ENCODE measurements at places on chromosomes 16 and 17.

DNA sequence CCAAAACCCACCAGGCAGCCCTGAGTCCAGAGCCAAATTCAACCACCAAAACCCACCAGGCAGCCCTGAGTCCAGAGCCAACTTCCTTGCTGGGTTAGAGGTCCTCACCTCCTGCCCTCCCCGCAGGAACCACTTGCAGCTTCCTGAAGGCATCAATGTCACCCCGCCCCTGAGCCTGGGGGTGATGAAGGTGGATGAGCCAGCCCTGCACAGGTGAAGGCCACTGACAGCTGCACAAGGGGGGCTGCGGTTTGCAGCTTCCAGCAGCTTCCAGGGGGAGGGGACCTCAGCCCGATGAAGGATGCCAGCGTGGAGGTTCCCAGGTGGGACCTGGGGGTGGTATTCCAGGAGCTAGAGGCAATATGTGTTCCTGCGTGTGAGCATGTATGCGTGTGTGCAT, 7.6 kb upstream of the CSNK1D start:
- no peak for DNase-seq

- DNase-seq, result no peak
Measured at GRCh38 chr16:70160388-70160787, 13.2 kb upstream of the CLEC18C start.

- DNase-seq, result no peak
Measured at GRCh38 chr16:73232555-73233328, 184.8 kb upstream of the ZFHX3 start.

GRCh38 chr16:55062442-55062841, 131.8 kb downstream of the IRX5 start:
- no peak for DNase-seq

- DNase-seq, result no peak
Measured at GRCh38 chr16:80806927-80807340, 2.5 kb upstream of the CDYL2 start.

Measured in GF-D8 (cell line).